NCI-H1694 treated with DMSO at 0.1 percent for 48 hours (cell line): ENCODE measurements at places on chromosomes 16 and 17.

DNA sequence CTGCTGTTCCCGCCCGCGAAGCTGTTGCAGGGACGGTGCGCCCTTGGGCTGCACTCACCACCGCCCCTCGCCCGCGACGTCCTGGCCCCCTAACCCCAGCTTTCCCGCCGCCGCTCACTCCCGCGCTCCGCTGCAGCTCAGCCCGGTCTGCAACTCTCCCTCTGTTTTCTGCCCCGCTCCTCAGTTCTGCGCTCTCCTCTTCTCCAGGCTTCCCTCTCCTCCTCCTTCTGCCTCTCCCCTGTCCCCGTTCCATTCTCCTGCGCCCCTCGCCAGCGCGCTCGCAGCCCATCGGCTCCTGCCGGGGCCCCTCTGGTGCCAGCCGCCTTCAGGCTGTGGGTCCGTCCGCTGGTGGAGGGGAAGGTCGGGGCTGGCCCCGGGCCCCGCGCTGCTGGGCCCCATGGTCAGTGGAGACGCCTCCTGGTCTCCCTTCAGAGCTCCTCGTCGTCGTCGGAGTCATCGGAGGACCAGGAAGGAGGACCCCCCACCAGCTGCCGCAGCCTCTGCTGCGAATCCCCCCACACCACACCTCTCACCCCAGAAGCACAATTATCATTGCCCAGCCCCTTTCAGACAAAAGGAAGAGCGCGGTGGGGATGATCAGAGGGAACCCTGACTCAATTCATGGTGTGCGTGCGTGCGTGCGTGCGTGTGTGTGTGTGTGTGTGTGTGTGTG, 223.2 kb upstream of the FOXF1 start:
- DNase-seq = no peak

- DNase-seq = no peak
Measured at GRCh38 chr17:19747829-19748806, at the start of gene ALDH3A1. Gene ALDH3A1, minus strand, starts transcription at chr17:19748298. Its CDS starts 3,169 bp downstream, at chr17:19745129.

DNA sequence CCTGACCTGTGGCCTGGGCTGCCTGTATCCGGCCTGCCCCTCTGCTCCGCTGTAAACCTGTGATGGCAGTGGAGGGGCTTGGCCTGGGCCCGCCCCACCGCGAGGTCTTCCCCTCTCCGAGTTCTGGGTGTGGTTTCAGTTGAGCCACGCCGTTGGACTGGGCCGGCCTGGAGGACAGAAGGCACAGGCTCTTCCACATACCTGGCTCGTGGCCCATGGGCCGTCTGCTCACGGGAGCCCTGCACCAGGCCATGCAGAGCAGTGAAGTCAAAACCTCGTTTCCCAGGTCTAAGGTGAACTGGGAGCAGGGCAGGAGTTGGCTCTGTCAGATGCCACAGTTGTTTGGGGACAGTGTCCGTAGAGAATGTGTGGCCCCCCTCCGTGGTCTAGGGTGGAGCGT, 5.6 kb upstream of the RNPS1 start:
- DNase-seq = no peak

DNA sequence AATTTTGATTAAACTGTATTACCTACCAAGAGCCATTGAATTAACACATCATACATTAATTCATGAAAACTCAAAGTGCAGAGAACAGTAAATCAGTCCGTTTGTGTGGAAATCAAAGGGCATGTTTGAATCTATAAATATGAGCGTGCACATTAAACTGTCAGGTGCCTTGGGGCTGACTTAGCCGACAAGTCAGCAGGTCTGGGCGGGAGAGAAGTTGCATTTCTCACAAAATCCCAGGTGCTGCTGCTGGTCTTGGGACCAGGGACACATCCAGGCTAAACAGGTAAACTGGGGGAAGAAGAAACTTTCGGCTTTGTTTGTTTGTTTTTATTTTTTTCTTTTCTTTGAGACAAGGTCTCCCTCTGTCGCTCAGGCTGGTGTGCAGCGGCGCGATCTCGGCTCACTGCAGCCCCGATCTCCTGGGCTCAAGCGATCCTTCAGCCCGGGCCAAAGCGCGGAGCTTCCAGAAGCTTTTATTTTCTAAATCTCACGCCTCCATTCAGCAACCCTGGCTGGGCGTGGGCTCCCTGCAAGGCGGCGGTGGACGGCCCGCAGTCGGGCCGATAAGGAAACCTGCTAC, 213.9 kb downstream of the MRTFB start:
- DNase-seq = peak; percentile 61

DNA sequence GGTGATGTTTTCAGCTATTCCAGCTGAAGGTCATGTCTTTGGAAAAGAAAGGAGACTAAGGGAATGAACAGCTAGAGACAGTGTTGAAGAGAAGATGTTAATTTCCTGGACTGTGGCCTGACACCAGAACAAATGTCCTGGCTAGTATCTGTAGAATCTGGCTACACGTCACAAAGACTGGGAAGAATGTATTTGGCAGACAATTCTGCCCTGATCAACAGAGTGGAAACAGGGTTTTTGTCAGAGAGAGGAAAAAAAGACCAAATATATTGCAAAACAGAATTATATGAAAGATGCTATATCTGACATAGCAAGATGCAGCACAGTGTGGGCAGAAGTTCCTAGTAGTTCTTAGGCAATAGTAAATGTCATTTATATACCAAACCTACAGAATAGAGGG, 17.0 kb upstream of the ANKFN1 start:
- DNase-seq = no peak

GRCh38 chr16:85246473-85246872, 134.2 kb upstream of the CIBAR2 start:
- peak; percentile 66 for DNase-seq

DNA sequence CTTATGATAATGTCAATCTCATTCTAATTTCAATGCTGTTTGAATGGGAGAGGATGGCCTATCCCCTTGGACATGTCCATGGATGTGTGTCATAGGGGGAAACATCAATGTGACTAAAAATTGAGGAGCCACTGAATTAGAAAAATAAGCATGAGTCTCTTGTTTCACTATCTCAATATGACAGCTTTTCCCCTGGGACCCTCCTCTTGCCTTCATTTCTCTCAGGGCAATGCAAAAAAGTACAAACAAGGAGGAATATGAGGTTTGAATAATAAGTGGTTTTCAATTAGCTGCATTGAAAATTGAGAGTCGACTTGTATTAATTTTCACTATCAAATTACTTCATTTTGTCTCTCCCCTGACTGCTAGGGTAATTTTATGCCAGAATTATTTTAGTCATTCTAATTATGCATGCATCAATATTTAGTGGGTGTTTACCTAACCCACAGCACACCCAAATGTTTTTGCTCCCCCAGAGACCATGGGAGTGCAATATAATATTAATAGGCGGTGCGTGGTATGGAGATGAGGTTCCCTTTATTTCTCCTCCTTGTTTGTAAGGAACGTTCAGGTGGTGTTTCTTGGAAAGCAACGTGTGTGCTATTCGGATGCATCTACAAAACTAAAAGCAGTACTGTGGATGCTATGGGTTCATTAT, 6.8 kb upstream of the SDR42E1 start:
- DNase-seq = no peak

- no peak for DNase-seq
Measured at GRCh38 chr17:80246726-80247125, 13.9 kb upstream of the RNF213 start.

GRCh38 chr16:63373744-63374143, 1337.5 kb upstream of the CDH8 start:
- DNase-seq = no peak

DNA sequence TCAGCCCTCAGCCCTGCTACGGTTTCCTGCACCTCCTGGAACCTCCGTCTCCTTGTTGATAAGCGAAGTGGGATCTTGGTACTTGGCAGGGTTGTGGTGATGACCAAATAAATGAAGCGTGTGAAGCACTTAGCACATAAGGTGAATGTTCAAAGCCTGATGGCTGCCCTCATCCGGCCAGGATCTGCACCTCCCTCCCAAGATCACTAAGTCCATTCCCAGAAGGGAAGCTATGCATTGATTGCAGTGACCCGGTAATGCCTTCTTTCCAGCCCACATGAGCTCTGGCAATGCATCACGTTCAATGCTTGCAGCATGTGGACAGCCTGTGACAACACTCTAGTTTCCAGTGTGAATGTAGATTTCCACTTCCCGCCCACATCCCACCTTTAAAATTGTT, 24.9 kb upstream of the RHOT1 start:
- DNase-seq = no peak

DNA sequence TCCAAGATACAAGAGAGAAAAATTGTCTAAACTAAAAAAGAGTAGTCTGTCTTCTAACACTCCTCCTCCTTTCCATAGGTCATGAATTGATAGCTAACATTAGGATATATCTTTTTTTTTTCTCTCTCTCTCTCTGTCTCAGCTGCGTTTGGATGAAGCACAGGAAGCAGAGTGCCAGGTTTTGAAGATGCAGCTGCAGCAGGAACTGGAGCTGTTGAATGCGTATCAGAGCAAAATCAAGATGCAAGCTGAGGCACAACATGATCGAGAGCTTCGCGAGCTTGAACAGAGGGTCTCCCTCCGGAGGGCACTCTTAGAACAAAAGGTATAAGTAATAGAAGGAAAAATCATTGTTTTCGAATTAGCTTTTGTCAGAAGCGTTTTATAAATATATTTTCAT, 32.9 kb downstream of the ABHD15 start:
- DNase-seq = no peak

DNA sequence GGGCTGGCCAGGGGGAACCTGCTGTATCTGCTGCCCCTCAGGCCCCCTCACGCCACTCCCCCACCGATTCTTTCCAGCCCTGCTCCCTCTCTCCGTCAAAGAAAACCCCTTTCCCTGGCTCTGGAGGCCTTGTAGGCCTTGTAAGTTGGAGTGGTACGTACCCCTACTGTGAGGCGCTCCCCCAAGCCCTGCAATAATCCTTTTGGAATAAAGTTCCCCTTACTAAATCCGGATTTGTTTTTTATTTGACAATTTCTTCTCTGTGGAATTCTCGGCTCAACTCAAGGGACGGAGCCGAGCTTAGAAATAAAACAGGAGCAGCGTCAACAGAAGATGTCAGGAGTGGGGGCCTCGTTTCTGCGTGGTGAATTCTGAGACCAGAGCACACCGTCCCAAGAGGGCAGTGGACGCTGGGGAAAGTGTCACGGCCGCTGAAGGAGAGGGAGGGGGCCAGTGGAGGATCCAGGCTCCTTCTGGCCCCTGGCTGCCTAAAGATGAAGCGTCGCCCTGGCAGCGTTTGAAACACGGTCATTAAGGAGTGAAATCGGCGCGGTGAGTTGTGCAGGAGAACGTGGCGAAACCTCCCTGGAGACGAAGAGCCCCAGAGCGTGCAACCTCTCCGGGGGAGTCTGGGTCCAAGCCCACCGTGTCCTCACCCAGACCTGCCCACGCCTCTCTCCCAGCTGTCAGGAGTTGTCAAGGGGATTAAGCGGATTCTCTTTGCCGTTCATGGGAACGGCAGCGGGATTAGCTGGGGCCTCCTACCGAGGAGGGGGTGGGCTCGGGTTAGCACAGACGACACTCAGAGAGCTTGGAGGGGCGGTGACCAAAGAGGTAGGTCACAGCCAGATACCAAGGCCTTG, 47.0 kb downstream of the SLC7A5 start:
- DNase-seq = no peak

- peak; percentile 83 for DNase-seq
Measured at GRCh38 chr17:42067371-42068091, 17.1 kb upstream of the C17orf113 start.

GRCh38 chr17:7281953-7282751, 634 bp downstream of the SLC2A4 start:
- DNase-seq = no peak

DNA sequence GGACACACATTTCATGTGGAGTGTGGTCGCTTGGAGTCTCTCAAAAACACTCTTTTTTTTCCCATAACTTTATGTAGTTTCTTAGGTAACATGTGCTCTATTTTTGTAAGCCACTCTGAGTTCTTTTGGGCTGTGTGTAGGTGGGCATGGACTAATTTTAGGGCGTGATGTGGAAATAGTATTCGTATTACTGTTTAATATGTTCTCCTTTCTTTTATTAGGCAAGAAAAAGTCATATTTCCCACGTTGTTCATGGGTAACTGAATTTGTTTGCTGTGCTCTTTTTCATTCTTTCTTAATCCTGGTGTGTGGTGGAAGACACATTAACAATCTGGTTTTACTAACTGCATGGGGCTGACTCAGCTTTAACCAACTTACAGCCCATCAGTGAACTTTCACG, 27.4 kb downstream of the NDEL1 start:
- no peak for DNase-seq

- no peak for DNase-seq
Measured at GRCh38 chr17:66415366-66416206, 113.2 kb downstream of the PRKCA start.

DNA sequence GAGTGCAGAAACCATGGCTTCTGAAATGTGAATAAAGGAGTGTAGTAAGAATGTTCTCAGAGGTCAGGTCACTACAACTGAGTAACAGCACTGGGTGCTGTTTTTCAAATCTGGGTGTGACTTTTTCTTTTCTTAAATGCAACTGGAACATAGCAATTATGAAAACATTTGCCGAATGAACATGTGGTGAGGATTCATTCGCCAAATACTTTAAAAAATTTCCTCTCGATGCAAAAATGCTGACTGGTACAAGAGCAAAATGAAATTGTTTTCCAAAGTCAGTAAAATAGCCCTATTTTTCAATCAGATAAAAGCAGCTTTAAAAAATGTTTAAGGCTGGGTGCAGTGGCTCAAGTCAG, 18.6 kb downstream of the ZDHHC7 start:
- DNase-seq = no peak

- no peak for DNase-seq
Measured at GRCh38 chr17:66636111-66636510, 198.8 kb upstream of the CACNG5 start.

DNA sequence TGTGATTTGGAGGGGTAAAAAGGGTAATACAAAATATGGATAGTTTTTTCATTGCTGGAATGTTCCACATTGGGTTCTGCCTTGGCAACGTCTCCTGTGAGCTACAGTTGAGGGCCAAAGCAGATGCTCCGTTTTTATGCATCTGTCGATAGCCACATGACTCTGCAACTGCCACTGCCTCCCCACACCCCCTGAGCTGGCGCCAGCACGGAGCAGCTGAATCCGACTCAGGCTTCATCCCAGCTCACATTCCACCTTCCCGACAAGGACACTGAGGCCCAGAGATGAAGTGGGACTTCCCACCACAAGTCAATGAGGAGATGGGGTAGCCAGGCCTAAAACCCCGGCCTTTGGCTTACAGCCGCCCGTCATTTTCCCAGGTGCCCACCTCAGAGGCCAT, 334.1 kb downstream of the CDH13 start:
- DNase-seq = no peak

DNA sequence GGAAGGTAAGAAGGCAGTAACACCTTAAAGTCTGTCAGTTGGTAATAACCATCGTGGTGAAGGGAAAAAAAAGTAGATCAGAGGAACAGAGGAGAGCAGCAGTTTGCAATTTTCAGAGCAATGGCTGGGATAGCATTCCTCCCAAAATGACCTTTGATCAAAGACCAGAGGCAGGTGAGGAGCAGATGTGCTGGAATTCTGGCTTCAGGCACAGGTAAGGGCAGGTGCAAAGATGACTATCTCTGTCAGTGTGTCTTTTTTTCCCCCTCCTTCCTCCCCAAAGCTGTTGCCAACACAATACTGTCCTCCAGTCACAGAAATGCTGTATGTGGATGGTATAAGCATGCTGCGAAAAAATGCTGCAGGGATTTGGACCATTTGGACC, 166.7 kb downstream of the XYLT1 start:
- no peak for DNase-seq
